ENCODE measurements at places on chromosomes 3 and 15.
A peak's percentile ranks its signal among the peaks of the same experiment; 100 is the strongest.

DNA sequence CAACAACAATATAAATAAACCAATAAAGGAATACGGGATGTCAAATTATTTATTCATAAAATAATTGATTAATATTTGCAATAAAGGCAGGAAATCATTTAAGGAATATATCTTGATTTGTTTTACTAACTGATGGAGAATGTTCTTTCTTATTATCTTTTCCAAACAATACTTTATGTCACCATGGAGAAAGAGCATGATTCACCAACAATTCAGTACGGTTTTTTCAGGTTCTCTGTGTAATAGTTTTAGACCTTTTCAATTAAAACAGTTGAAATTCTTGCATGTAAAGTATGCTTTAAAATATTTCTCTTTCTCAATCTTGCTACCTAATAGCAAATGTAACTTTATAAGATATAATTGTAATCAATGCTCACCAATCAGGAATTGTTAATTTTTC lies 41.7 kb upstream of the MBNL1 start:
- no peak for DNase-seq

DNA sequence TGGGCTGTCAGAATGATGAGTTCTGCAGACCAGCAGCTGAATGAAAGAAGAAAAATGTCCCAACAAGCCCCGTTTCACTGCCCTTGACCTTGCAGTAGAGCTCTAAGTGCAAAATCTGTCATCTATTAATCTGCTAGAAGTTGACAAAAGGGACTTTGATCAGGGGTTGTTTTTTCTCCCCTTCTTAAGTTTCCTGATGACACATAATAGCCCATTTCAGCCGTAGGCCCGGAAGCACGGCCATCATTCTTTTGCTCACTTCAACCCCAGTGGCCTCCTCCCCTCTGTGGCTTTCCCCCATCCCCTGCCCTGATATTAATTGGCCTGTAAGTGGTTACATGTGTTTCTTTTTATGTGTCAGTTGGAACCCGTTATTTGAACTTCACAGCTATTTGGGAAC lies 298.9 kb downstream of the RPLP1 start:
- peak; percentile 68 for DNase-seq

DNA sequence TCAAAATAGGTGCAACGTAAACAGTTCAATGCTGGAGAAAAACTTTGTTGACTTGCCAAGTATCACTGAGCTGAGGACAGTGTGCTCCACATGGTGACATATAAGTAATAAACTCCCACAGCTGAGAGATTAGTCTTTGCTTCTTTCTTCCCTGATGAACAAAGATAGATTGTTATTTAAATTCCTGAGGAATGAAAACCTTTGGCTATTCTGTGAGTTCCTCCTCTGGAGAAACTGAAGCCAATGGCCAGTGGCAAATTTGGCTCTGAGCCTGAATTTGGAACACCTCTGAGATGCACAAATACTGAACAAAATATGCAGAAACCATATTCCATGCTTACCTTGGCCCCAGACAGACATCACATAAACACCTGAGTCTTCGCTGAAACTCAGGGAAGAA lies 63.3 kb downstream of the RPL22L1 start:
- DNase-seq: no peak

DNA sequence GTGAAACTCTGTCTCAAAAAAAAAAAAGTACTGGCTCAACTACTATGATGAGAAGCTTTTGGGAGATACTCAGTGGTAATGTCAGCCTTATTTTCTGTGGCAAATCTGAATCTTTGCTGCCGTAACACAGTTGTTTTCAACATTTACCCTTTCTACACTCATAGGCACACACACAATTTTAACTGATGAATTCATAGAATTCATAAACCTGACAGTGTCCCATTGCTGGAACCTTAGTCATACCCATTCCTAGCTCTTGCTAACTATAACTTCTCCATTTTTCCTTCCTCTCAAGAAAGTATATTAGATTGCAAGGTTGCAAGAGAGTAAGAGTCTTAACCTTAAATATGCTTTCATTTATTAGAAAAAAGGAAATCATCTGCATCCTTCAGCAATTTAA lies 496.6 kb downstream of the FHIT start:
- DNase-seq: no peak

DNA sequence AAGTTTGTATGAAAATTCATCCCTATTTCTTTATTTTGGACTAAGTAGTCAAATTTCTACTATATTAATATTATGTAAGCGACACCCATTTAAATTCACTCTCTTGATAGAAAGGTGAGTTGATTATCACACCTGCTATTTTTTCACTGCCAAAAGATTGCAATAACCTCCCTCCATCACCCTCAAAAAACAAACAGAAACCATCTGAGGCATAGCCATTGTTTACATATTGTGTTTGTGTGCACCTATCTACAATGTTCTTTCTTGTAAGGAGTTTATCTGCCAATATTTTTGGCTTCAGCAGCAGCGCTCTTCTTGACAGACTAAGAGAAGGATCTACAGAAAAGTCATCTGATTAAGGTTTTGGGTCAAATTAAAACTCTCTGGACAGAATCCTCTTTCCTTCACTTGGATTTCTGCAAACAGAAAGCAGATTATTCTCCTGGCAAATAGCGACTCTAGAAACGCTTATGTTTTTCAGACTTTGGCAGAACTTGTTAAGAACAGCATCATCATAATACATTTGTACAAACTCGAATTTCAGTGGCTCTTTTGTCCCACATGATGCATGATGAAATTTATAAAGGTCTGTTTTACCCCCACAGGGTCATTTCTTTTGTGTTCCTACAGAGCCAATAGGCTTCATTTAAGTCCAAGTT lies 48.6 kb downstream of the KCNMB2 start:
- DNase-seq: no peak
